ENCODE measurements at places on chromosomes 1 and 21.

DNA sequence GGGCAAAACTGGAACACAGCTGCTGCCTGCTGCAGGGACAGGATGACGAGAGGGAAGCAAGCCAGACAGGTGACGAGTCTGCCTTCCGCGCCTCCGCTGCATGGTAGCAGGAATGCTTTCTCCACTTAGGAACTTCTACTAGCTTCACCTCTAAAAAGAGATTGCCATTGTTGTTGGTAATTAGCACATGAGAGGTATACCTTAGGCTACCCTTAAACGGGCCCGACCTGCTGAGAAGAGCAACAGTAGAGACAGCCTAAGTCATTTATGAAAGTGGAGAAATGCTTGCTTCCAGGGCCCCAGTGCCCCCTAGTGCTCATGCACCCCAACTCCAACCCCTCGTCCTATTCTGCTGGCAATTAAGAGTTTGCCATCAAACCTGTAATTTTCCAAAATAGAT lies 96.9 kb upstream of the AKT3 start:
- DNase-seq: no peak

GRCh38 chr1:95015076-95015475 lies 57.7 kb downstream of the ALG14 start:
- DNase-seq: no peak

GRCh38 chr21:45162809-45163208 lies 88.4 kb downstream of the ADARB1 start:
- no peak for DNase-seq

- no peak for DNase-seq
These were observed 324.9 kb upstream of the POU3F1 start for GRCh38 chr1:38371505-38371844.

DNA sequence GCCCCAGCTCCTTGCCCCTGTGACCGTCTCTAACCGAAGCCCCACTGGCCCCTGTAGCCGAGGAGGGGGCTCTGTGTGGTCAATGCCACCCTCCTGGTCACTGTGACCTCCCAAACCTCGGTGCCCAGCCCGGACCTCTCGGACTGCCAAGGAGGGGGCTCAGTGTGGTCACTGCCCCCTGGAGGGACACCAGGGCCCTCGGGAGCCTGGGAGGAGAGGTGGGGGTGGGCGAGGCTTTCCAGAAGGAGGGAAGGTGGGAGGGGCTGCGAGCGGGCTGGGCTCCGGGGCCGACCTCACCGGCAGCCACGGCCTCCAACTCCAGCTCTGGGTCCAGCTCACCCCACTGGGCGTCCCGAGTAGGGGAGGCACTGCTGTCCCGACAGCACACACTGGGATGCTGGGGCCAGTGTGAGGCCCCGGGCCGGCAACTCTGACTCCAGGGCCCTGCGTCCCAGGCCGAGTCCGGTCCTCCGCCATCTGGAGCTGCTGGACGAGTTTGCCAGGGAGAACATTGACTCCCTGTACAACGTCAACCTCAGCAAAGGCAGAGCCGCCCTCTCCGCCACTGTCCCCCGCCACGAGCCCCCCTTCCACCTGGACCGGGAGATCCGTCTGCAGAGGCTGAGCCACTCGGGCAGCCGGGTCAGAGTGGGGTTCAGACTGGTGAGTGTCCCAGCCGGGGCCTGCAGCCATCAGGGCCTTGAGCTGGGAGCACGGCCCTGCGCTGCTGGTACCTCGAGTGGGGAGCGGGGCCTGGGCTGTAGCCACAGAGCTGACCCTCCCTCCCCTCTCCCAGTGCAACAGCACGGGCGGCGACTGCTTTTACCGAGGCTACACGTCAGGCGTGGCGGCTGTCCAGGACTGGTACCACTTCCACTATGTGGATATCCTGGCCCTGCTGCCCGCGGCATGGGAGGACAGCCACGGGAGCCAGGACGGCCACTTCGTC lies 6.4 kb downstream of the SCNN1D start:
- DNase-seq: no peak

DNA sequence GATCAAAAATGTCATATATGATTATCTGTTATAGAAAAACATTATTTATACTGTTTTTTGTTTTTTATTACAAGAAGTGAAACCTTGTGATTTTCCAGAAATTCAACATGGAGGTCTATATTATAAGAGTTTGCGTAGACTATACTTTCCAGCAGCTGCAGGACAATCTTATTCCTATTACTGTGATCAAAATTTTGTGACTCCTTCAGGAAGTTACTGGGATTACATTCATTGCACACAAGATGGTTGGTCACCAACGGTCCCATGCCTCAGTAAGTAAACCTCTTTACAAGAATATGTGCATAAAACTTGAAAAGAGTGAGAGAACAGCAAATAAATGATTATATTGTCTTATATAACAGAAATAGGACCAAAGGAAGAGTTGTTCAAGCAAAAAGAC lies 14.5 kb downstream of the CFHR4 start:
- DNase-seq: no peak

DNA sequence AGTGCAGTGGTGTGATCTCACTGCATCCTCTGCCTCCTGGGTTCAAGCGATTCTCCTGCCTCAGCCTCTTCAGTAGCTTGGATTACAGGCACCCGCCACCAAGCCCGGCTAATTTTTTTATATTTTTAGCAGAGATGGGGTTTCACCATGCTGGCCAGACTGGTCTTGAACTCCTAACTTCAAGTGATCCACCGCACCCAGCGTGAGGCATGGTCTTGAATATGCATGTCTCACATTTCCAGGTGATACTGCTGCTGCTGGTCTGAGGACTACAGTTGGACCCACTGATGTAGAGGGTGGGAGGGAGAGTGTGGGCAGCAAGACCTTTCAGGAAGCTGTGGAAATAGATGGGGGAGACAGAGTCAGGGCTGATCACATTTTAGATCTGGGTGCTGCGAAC lies 21.9 kb upstream of the ASAP3 start:
- DNase-seq: no peak

DNA sequence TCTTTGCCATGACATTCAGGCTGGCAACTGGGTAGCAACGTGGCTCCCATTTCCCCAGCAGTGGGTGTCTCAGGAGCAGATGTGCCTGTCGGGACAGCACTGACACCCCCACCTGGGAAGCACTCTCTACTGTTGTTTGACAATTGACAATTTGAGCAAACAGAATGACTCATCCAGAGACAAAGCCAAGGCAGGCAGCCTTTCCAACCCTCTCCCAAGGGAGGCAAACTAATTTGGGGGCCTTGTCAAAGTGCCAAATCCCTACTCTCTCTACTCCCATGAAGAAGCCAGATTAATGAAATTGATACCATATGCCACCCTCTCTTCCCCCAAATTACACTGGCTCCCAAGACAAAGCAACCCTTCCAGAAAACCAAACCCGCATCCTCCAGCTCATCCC lies 65.6 kb downstream of the GRIK3 start:
- DNase-seq: no peak

DNA sequence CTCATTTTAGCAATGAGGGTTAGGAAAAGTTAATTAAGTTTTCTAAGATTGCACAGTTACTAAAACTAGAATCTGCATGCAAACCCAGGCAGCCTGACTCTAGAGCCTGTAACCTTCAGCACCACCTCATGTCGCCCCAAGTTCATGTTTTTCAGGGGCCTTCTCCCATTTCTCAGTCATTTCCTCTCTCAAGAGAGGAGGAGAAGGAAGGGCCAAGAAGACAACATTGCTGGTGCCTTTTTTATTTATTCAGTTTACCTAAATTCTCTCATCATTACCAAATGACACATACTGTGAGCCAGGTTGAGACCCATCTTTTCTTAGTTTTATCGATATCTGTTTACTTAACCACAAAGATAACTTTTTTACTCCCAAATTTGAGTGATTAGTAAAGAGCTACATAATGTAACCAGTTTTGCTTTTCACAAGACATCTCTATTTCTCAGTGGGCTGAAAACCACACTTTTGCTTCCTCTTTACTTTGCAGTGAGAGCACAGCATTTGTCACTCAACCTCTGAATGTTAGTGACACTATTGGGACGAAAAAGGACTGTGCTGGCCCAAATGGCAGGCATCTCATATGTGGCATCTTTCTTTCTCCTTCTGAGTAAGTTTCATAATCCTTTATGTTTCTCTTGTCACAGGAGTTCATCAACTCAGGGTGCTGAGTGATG lies at the start of gene CD101:
Gene CD101, plus strand, starts transcription at position 507 of the 674 bp plus-strand sequence. Its CDS starts 58 bp downstream, at position 565.
- no peak for DNase-seq

DNA sequence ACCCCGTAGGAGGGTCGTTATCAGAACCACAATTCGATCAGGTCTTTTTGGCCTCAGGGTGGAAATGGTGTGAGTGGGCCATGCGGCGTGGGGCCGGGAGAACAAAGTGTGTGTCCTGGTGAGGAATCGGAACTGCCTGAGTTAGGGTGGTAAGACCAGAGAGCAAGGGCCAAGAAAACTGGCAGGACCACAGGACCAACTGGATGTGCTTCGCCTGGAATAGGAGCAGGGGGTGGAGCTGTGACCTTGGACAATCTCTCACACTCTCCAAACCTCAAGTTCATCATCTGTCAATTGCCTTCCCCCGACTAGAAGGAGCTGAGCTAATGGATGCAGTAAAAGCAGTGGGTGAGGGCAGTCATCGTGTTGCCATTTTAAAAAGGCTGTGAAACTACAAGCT lies 59.5 kb downstream of the NAV1 start:
- no peak for DNase-seq

DNA sequence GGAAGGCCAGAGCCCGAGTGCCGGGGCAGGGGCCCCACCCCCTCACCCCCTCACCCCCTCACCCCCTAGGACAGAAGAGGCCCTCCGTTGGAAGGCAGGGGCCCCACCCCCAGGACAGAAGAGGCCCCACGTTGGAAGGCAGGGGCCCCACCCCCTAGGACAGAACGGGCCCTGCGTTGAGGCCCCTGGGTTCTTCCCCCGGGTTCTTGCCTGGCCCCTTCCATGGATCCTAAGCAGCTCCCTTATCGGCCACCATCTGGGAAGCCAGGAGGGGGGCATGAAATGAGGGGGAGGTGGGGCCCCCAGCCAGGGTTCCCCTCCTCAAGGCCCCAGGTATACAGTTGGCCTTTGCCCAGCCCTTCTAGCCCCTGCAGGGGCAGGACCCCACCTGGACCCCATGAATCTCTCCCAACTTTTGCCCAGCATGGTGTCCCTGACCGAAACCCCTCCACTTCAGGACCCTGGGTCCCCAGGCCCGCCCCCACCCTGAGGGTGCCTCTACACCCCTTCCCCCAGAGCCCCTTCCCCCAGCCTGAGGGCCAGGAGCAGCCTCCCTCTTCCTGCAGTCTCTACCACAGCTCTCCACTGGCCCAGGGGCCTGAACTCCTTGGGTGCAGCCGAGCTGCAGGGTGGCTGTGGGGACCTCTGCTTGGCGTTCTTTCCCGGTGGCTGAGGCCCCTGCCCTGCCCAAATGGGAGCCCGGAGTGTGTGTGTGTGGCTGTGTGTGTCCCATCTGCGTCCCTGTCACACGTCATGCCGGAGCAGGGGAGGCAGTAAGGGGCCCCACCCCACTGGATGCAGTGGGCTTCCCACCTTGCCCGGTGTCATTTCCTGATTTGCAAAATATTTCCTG lies 4.3 kb upstream of the VWA1 start:
- no peak for DNase-seq

DNA sequence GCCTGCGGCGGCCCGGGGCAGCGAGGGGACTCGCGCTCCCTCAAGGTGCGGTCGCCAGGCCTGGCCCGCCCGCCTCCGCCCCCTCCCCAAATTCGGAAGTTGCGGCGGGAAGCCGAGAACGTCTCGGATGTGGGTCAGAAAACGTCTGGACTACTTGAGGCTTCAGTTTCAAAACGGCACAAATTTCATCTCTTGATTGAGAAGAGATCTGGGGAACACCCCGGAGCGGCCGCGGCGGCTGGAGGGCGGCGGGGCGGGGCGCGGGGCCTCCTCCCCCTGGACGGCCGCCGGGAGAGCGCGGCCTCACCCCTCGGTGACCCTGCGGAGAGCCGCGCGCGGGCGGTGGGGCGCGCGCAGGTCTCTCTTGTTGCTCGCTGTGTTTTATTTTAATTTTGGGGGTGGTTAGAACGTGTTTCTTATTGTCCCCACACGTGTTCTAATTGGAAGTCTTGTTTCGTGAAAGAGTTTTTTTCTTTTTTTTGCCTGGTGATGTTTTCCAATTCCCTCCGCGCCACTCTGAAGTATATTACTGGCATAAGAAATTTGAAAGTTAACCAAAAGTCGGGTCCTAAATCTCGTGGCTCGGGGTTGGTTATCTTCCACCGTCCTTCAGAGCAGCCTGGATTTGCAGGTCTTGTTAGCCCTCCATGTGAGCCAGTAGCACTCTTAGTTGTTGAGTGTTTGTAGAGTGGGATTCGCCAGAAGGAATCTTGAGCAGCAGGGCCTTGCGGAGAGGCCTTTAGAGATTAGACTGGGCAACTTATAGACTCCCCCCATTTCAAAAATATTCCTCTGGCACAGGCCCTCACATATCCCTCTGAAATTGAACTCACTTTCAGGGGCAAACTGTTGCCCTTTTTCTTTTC lies 749 bp downstream of the PCBP3 start:
- no peak for DNase-seq

- no peak for DNase-seq
These were observed 249.9 kb downstream of the LRRIQ3 start for GRCh38 chr1:73948055-73948454.

- no peak for DNase-seq
These were observed 26.7 kb downstream of the HLX start for GRCh38 chr1:220905650-220906560.

GRCh38 chr1:207047505-207047904 lies 3.5 kb downstream of the YOD1 start:
- DNase-seq: no peak

DNA sequence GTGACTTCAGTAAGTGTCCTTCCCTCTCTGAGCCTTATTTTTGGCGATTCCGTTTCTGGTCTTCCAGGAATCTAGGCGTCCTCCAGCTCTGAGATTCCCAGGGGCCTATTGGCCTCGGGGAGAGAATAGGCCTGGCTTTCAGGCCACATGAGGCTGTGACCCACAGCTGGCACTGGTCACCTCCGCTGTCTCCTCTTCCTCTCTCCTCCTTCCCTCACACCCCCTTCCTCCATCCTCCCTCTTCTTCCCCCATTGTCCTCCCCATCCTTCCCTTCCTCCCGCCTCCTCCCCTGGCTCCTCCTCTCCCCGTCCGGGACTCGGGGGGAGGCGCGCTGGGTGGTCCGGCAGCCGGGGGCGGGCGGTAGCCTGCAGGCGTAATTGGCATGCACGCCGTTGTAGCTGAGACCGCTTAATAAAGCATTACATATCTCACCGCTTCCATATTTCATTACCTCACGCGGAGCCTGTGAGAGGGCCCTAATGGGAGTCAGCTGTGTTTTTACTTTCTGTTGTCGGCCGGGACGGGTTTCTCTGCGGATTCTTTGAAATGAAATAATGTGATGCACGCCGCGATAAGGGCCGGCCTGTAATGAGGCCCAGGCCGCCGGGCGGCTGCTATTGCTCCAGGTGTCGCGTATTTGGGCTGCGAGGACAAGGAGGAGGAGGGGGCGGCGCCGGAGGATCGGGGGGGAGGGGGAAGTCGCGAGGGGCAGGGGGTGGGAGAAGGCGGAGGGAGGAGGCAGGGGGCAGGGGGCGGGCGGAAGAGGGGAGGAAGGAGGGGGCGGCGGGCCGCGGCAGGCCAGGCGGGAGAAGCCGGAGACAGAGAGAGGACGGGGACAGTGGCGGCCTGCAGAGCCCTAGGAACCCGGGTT lies 95.3 kb downstream of the FOXD2 start:
- peak; percentile 13 for DNase-seq

DNA sequence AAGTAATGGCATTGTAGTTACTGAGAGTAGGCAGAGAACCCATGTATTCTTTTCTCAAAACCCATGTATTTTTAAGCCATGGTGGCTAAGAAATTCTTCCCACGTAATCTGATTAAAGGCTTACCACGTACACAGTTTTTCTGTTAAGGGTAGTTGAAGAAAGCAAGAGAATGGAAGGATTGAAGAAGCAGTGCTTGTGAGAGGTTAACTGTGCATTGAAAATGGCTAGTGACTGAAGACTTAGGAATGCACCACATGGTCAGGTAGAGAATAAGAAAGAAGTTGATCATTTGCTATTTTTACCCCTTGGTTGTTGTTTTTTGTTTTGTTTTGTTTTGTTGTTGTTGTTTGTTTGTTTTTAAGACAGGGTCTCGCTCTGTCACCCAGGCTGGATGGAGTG lies 178.9 kb upstream of the SNX7 start:
- DNase-seq: no peak
